GM12865 (cell line): ENCODE measurements at places on chromosomes 6 and 20.

GRCh38 chr20:1267161-1267560, 1.1 kb downstream of the SNPH start:
- DNase-seq, result no peak

- no peak for DNase-seq
Measured at GRCh38 chr6:80174900-80175572, 68.6 kb downstream of the BCKDHB start.

DNA sequence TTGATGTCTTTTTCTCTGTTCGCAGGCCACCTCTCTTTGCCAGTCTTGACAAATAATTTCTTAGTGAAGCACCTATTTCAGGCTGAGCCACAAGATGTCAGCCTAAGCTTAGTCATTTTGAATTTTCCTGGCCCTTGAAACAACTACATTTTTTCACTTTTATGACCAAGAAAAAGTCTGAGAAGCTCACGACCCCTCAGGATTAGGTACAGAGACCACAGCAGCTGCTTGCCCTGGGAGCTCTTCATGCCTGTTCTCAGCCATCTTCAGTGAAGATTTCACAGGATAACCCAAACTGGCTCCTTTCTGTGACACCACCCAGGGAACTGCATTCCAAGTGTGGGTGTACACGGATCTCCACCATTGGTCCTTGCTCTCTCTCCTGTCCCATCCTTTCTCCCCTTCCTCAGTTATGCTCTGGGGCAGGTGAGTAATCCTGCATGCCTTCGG, 38.4 kb upstream of the SPTLC3 start:
- DNase-seq, result peak; percentile 30

- DNase-seq, result no peak
Measured at GRCh38 chr20:31842471-31843157, 2.8 kb downstream of the FOXS1 start.

GRCh38 chr20:55790178-55790577, 215.1 kb downstream of the CBLN4 start:
- no peak for DNase-seq

DNA sequence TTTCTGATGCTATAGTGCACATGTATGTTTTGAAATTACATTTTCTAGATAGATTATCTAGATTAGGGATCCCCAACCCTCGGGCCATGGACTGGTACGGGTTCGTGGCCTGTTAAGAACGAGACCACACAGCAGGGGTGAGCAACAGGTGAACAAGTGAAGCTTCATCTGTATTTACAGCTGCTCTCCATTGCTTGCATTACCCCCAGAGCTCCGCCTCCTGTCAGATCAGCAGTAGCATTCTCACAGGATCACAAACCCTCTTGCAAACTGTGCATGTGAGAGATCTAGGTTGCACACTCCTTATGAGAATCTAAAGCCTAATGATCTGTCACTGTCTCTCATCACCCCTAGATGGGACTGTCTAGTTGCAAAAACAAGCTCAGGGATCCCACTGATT, 10.4 kb downstream of the CEP57L1 start:
- no peak for DNase-seq

DNA sequence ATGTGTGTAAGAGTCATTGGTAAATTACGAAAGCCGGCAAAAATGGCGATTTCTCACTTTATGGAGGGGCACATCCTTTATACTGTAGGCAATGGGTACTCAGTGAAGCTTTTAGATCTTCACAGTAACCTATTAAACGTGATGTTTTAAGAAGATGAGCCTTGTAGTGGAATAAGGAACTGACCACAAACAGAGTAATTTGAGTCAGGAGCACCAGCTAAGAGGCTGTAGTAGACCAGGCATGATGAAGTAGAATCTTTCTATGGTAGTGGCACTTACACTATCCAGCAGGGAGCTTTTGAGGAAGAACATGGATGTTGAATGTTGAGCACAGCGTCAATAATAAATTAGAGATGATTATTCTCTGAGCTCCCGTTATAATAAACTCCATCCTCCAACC, 65.9 kb downstream of the HIVEP2 start:
- no peak for DNase-seq

- no peak for DNase-seq
Measured at GRCh38 chr6:104589940-104590339, 269.8 kb downstream of the HACE1 start.

DNA sequence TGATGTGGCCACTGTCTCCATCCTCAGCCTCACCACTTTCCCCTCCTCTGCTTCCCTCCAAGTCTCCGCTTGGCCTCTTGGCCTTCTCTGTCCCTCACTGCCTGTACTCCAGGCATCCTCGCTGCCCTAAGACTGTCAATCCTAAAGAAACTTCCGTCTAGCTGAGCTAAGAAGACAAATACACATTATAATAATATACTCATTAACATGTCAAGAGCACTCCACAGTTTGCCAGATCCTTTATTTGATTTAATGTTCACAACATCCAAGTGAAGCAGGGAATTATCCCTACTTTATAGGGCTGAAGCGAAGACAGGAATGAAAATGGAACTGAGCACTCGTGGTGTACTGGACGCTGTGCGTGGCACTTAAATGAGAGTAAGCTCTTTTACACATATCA, 72.4 kb upstream of the SLC22A23 start:
- no peak for DNase-seq

- DNase-seq, result no peak
Measured at GRCh38 chr20:13793001-13793400, 8.2 kb downstream of the NDUFAF5 start.

- DNase-seq, result no peak
Measured at GRCh38 chr6:46510651-46511050, 19.4 kb upstream of the RCAN2 start.

DNA sequence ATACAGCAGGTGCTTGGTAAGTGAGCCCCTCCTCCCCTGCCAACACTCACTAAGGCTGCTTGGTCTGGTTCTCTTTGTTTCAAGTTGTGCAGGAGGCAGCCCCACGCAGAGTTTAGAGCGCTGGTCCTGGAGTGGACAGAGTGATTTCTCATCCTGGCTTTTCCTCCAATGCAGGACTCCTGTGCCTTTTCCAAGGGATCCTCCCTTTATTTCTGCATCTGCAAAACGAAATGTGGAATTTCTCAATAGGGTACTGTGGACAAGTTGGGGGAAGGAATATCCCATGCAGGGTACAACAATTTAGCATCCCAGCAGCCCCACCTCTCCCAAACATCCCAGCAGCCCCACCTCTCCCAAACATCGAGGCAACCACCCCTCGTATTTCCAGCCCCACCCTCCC, 30.6 kb upstream of the CCDC167 start:
- DNase-seq, result no peak

GRCh38 chr6:45645302-45645701, 267.6 kb upstream of the SUPT3H start:
- DNase-seq, result peak; percentile 20

GRCh38 chr6:108127826-108128225, 38.0 kb upstream of the NR2E1 start:
- DNase-seq, result no peak

DNA sequence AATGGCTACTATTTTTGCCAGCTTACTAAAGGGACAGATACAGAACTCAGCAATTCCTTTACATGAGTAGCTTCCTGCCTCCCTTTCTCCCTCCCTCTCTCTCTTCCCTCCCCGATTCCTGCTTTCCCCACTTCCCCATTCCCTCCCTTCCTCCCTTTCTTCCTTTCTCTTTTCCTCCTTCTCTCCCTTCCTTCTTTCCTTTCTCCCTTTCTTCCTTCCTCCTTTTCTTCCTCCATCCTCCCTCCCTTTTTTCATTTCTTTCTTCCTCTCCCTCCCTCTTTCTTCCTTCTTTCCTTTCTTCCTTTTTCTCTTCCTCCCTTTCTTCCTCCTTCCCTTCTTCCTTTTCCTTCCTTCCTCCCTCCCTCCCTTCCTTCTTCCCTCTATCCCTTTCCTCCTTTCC, 178.1 kb downstream of the RNF144B start:
- no peak for DNase-seq

- peak; percentile 95 for DNase-seq
Measured at GRCh38 chr20:18793625-18794427, 19.8 kb upstream of the SCP2D1 start.

GRCh38 chr20:35011589-35012226, 56.0 kb downstream of the MYH7B start:
- no peak for DNase-seq

GRCh38 chr6:51675922-51676275, 411.5 kb downstream of the PKHD1 start:
- no peak for DNase-seq

DNA sequence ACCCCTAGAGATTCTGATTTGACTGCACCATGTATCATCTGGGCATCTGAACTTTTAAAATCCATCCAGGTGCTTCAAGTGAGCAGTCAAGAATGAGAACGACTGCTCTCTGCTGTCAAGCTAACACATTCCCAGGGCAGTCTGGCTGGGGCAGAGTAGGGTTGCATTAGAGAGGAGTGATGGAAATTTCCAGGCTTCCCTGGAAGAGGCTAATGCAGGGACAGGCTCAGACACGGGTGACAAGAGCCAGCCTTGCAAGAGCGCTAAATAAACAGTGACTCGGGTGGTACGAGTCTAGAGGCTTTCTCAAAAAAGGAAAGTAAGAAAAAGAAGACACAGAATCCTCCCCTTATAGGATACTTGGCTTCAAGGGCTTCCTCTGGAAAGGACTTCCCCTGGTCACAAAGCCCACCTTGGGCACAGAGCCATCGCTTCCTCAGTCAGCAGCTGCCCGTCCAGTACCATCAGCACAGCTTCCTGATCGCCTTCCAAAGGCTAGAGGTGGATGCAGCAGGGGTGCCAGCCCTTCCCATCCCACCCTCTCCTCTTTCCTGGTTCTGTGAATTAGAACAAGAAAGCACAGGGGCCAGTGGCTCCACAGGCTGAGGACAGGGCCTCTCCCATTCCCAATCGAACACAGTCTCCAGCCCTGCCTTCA, 177.4 kb upstream of the RREB1 start:
- no peak for DNase-seq

DNA sequence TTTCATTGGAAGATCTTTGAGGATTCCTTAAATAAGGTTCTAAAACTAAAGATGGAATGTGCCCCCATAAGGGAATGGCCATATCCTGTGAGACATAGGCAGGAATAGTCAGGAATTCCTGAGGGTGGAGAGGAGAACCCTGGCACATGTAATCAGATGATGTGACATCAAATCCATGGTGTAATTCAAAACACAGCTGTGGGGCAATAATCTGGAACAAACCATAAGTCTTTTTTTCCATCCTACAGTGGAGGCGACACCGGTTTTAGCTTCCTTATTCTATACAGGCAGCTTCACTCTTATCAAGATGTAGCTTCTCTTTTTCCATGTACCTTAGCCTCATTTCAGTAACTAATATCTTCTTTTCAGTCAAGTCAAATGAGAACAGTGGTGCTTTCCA, 133.6 kb upstream of the CITED2 start:
- no peak for DNase-seq

GRCh38 chr6:148492654-148493290, 150.1 kb downstream of the SASH1 start:
- DNase-seq, result no peak

DNA sequence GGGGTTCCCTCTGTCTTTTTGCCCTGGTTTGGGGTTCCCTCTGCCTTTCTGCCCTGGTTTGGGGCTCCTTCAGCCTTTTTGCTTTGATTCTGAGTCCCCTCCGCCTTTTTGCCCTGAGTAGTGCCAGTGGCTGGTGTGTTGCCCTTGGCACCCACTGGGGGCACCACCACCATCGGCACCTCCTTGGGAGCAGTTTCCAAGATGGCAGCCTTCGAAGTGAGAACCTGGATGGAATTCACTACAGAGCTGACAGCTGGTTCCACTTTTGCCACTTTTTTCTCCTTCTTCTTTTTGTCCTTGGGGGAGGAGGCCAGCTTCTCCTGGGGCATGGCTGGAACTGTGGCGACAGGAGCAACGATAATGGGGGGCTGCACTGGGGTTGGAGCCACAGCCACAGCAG, 22.2 kb downstream of the RRBP1 start:
- no peak for DNase-seq

GRCh38 chr20:5569021-5569420, 181.2 kb upstream of the SHLD1 start:
- peak; percentile 60 for DNase-seq

- DNase-seq, result no peak
Measured at GRCh38 chr20:48076747-48077146, 291.5 kb upstream of the SULF2 start.

- DNase-seq, result no peak
Measured at GRCh38 chr6:169933251-169933821, 181.9 kb downstream of the ERMARD start.

DNA sequence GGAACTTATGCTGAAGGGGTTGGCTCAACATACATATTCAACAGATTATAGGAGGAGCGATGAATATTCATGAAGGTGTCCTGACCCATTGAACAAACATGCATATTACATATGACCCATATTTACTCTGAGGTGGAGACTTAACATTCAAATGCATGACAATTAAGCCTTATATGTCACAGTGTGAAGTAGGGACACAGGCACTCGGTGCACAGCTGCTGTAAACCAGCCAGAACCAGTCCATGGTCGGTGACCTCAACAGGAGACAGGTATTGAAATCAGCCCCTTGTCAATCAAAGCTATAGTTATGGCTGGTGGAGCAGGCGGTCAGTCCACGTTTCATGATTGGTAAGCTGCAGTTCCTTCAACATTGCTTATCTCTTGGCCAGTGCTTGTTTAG, 347.3 kb downstream of the THBS2 start:
- no peak for DNase-seq

DNA sequence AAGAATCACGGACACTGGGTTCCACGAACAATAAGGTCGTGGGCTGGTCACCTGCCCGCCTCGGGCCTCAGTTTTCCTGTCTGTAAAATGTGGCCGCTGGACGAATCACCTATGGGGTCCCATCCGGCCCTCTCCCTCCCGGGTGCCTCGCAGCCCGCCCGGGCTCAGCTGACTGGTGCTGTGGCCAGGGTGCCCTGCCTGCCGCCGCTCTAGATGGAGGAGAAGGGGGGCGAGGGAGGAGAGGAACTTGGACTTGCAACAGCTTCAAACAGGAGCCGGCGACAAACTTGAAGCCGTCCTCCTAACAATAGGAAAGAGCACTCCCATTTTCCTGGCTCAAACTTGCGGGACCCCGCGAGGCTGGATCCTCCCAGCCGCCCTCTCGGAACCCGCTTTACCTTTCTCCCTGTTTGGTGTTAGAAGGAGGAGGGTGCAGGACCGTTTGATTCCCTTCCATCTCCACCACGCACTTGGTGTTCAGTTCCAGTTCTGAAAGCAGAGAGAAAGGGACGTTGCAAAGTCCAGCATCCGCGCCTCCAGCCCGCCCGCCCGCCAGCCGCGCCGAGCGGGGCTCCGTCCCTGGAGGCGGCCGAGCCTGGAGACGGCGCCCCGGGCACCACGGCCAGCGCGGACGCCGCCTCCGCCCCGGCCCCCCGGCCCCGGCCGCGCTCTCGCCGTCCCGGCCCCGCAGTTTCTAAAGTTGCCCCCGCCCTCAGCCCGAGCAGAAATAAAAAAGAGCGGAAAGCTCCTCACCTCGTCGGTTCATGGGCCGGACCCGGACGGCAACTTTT, 584 bp downstream of the KIF13A start:
- DNase-seq, result no peak

- DNase-seq, result no peak
Measured at GRCh38 chr20:1287306-1287705, 21.2 kb downstream of the SNPH start.

DNA sequence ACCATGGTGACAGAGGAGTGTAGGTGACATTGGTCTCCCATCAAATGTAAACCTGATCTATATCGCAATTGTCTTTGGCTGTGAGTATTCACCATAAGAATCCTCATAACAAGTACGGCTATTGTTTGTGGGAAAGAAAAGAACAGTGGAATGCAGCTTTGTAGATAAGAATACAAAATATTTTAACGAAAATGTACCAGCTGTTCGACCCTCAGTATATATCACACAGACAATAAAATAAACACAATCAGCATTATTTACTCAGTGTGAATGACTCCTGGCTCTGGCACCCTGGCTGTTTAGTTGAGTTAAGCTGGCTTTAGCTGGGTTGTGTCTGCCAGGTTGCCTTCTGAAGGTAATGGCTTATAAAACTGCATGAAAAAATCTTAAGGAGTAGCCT, 43.4 kb downstream of the SNRNP48 start:
- DNase-seq, result no peak
